ENCODE measurements at places on chromosomes 6 and 20.
A peak's percentile ranks its signal among the peaks of the same experiment; 100 is the strongest.

DNA sequence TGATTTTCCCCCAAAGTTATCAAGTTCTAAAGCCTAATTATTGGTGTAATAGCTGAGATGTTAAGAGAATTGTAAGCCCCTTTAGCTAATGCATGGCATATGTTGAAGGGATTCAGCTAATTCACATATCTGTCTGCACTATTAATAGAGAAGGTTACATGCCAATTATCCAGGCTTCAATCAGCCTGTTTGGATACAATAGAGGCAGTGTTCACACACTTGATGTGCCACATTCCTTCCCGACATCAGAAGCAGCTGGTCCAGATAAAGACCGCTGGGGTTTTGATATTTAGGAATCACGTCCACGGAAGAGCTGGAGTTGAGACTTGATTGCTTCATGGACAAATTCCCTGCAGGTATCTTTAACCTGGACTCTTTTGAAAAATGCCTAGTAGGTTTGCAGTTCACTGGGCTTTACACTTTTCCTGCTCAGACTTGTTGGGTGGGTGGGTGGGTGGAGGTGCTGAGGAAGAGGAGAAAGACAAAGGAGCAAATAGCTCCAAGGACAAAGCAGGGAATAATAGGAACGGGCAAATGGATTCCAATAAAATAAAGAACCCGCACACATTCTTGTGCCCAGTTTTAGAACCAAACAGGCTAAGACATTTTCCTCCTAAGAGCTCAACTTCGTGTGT lies 142.6 kb upstream of the ZNF217 start:
- DNase-seq = no peak

DNA sequence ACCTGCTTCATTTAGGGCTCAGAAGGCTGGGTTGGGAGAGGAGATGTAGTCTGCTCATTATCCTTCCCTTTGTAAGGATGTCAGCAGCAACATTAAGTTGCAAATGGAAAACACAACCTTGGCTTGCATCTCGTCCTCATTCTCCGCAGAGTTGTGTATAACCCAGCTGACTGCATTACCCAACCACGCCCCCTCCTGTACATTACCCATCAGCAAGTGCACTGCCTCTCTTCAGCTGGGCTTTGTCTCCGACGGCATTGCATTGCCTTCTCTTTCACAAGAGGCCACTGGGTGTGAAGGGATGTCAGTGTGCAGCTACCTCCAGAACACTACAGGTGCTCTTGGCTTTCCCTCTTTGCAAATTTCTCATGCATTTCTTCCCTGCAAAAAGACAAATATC lies 128.7 kb upstream of the TSHZ2 start:
- DNase-seq = no peak

- DNase-seq = peak; percentile 61
Observed at GRCh38 chr20:23441850-23442313, 2.4 kb downstream of the CSTL1 start.

DNA sequence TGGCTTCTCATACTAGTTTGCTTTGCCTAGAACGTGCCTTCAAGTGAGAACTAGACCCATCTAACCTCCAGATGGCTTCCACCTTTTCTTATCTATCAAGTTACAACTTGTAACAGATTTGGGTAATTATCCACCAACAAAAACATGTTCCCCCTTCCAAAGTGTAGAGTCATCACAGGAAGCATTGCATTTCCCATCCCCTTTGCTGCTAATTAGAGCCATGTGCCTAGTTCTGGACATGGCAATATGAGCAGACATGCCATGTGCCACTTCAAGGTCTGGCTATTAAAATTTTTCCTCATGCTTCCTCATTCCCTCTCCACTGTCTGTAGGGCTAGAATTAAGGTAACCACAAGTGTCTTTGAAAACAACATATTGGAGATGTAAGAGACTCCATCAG lies 814.4 kb downstream of the TENT5A start:
- no peak for DNase-seq

DNA sequence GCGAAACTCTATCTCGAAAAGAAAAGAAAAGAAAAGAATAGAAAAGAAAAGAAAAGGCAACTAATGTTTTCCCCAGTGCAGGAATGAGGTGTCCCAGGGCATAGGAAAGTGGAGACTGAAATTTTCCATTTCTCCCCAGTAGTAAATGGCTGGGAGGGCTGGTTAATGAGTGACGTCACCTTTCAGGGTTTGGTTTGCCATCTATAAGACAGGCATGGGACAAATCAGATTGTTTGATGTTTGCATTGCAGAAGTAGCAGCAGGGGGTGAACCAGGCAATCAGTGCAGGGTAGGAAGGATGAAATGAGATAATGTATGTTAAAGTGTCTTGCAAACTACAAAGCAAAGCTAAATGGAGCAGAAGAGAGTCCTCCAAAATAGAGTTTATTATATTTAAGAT lies 533.4 kb downstream of the PKHD1 start:
- DNase-seq = no peak
